Neural cell (in vitro differentiated cells): ENCODE measurements at places on chromosomes 4 and X. TPM values are rescaled to one million over a fixed set of nuclear protein-coding genes. Genes with fewer than 3 reads are reported as not detected.

Gene PDZD4
- polyA plus RNA-seq = 343 and 389 TPM in 2 replicates

Gene GATA1
- polyA plus RNA-seq = not detected in 2 replicates

Gene CPE
- 623 and 678 TPM in 2 replicates for polyA plus RNA-seq

Gene PLXNB3
- polyA plus RNA-seq = 0.48 and 0.76 TPM in 2 replicates

Gene SFRP2
- polyA plus RNA-seq = 0.40 and 0.51 TPM in 2 replicates

Gene INTS6L
- polyA plus RNA-seq = 44.8 and 57.1 TPM in 2 replicates
